Stimulated activated CD4-positive, alpha-beta T cell treated with anti-CD3 and anti-CD28 coated beads, Interleukin-15, amount 100 ng/mL, for 1 hour (primary cell): ENCODE measurements at places on chromosomes 12 and 14.

GRCh38 chr12:92155733-92156132 lies 10.1 kb upstream of the BTG1 start:
- no peak for DNase-seq

GRCh38 chr12:5022025-5022424 lies 21.7 kb upstream of the KCNA5 start:
- DNase-seq, result no peak

DNA sequence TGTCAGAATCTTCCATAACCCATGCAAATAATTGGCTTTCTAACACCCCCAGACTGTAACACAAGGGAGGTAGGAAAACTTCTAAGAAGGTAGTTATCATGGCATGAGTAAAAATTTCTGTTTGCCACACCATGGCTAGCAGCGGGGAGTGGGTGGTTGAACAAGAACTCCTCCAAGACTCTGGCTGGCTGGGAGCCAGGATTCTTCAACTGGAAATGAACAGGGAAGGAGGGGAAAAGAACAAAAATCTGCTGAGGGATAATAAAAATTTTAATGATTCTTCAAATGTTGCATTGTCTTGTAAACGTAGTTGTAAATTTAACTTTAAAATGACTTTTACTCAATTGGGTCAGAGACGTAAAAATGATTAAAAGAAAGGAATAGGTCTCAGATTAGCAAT lies 78.9 kb downstream of the AKAP6 start:
- no peak for DNase-seq

GRCh38 chr14:39554576-39554975 lies 122.3 kb upstream of the FBXO33 start:
- no peak for DNase-seq

DNA sequence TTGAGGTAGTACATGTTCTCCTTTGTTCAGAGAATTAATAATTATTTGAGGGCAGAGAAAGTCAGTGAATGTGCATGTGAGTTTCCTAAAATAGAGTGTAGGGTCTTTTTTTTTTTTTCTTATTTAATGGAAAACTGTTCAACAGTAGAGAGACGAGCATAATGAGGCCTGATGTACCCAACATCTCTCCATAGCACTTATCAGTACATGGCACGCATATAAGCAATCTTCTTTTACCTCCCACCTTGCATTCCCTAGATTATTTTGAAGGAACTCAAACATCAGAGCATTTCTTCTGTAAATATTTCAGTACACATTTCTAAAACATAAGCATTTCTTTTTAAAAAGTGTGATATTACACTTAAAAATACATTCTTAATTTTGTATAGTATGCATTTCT lies 87.8 kb downstream of the KTN1 start:
- DNase-seq, result no peak

GRCh38 chr14:93784878-93785277 lies 3.4 kb downstream of the PRIMA1 start:
- no peak for DNase-seq

DNA sequence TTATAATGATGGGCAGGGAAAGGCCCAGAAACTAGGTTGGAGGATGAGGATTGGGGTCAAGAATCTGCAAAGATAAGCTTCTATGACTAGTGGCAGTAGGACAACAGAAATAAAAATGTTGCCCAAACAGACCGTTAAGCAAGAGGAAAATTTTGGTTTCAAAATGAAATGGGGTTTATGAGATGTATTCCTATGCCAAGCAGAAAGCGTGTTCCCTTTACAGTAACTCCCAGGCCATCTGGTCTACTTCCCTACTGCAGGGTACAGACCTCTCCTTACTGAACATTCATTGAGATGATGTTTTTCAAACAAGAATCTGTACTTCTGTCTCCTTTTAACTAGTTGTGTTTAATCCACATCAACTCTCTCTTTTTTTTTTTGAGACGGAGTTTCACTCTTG lies 20.4 kb upstream of the TMEM229B start:
- DNase-seq, result no peak

DNA sequence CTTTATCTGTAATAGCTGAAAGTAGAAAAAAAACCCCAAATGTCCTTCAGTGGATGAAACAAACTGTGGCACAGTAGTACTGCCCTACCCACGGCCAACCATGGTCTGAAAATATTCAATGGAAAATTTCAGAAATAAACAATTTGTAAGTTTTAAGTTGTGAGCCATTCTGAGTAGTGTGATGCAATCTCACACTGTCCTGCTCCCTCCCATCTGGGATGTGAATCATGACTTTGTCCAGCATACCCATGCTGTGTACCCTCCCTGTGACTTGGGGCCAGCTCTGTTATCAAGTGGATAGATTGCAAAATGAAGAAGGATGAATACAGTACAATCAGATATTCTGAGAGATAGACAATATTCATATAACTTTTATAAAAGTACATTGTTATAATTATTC lies 106.2 kb downstream of the SMOC1 start:
- no peak for DNase-seq

DNA sequence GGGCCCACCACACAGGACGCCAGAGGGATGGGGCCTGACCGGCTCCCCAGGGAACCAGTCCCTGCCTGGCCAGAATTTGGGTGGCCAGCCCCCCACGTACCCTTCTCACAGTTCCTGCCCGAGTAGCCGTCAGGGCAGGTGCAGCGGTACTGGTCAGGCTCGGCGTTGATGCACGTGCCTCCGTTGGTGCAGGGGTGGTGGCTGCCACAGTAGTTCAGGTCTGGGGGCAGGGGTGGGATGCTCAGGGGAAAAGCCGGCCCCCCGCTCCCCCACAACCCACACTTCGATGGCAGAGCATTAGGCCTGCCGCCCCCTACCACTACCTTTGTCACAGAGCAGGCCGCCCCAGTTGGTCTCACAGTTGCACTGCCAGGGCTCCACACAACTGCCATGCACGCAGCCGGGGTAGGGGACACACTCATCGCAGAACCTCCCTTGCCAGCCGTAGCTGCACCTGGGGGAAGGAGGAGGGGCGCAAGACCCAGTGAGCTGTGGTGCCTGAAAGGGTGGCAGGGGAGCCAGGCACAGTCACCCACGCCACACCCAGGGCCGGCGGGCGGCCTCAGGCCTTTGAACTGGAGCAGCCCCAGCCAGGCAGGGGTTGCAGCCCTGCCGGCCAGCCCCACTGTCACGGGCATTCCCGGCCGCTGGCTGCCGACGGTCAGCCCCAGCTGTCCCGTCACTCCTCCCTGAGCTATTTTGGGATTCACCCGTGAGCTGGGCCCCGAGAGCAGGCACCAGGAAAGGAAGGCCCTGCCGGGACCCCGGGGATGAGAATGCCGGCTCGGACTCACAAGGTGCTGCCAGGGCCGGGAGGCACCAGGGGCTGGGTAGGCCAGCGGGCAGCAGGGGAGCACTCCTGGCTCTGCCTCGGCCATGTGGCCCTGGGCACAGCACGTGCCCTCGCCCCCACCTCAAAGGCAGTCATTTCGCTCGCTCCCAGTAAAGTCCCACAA lies 16.5 kb downstream of the JAG2 start:
- DNase-seq, result no peak

- no peak for DNase-seq
Measured at GRCh38 chr12:63995512-63995911, 151.0 kb downstream of the SRGAP1 start.

DNA sequence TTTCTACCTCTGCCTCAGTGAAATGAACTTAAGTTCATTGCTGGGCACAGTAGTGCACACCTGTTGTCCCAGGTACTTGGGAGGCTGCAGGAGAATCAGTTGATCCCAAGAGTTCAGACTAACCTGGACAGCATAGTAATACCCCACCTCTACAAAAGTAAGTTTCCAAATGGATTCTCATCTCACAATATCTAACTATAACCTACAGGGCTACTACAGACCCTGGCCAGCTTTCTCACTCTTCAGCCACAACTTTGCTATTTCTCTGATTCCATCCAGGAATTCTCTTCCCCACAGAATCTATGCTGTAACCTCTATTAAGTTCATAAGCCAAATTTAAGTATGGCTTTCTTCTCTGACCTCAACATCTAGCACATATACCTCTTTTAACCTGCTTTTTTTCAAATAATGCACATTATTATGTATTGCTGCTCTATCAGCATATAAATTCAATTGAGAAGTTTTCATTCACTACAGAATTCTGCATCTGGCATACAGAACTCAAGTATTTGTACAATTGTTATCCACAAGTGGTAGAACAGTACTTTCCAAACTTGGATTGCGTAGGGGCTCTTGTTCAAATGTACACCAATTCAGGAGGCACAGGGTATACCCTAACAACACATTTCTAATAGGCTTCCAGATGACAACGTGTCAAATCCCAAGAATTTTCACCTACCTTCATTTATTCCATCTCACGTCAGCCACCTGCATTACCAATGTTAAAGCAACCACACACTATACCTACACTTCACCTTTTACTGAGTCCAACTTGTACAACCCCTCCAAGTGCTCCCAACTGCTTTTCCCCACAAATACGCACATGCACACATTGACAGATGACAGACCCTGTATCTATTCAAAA lies 3.8 kb downstream of the RPS29 start:
- no peak for DNase-seq

GRCh38 chr14:101501858-101502615 lies 59.3 kb upstream of the DIO3 start:
- no peak for DNase-seq

DNA sequence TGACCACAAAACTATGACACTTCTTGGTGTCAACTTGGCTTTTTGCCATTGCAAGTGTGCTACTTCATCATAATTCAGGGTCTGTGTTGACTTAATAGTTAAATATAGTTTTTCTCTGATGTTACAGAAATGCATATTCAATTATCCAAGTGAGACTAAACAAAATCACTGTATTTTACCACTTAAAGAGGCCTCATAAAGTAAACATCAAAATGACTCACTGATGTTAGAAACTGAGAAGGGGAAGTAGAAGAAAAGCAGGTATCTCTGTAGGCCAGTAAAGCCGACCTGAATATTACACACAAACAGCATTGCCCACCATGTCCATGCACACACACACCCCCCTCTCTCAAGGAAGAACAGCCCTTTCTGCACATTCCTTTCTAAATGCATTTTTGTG lies 55.4 kb downstream of the RPAP3 start:
- DNase-seq, result no peak

DNA sequence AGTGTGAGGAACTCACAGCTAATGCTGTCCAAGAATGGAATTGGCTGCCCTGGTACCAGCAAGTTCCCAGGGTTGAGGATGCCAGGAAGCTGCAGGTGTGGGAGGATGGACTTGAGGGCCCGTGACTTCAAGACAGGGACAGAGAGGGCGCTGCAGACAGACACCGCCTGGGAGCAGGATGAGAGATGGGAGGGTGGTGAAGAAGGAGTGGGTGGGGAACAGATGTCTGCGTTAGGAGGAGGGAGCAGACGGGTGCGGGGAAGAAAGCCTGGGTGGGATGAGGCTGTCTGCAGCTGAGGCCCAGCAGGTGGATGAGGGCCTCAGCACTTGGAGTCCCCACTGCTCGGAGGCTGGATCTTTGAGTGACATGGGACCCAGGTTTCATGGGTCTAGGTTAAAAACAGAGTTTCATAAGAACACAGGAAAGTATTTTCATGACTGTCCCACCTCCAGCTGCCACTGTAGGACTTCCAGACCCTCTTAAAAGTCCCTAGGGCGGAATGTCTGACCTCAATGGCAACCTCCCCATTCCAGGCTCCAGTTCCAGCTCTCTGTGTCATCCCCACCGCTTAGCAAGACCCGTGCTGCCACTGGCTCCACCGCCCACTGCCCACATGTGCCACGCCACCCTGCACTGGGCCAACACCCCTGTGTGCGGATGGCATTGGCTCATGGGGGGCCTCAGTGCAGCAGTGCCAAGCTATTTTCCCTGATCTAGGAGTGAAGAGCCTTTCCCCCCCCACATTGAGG lies 70.3 kb upstream of the SCN8A start:
- no peak for DNase-seq

DNA sequence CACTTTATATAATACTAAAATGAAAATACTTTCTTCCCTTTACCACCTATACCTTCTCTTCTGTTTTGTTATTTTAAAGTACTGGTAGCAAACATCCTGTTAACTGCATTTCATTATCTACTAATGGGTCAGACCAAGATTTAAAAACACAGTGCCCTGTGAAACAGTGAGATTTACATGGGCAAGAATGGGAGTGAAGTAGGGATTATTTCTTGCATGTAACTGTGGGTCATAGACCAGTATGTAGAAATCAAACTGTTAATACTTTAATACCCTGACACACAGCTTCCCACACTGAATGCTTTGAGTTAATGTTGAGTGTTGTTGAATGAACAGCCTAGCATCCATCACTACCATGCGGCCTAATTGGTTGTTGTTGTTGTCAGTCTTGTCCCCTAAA lies 61.6 kb downstream of the PLEKHA5 start:
- DNase-seq, result no peak

GRCh38 chr12:126719912-126720705 lies 1546.9 kb upstream of the TMEM132C start:
- no peak for DNase-seq

GRCh38 chr14:101253948-101254347 lies 307.3 kb upstream of the DIO3 start:
- no peak for DNase-seq

GRCh38 chr14:77040741-77041653 lies 12.5 kb upstream of the IRF2BPL start:
- no peak for DNase-seq

- no peak for DNase-seq
Measured at GRCh38 chr14:36279306-36280190, 40.9 kb downstream of the MBIP start.

- no peak for DNase-seq
Measured at GRCh38 chr14:87000081-87000480, 992.9 kb downstream of the GALC start.

DNA sequence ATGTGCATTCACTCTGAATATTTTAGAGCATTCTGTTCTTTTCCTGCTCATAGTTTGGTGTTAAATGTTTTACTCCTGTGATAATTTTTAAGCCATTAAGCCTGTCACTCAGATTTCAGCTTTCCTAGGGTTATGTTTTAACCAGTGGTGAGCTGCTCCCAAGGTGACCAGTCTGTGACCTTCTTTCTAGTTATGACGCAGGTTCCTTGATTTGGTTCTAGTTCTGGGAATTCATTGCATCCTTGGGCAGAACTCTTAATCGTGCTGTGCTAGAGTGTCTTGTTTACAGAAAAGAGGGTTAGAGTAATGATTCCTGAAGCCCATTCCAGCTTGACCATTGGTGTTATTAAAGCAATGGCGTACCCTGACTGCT lies 2.2 kb downstream of the GABARAPL1 start:
- no peak for DNase-seq
